ENCODE measurements at places on chromosomes 5 and 9. TPM values are rescaled to one million over a fixed set of nuclear protein-coding genes. Genes with fewer than 3 reads are reported as not detected.

- DNase-seq = no peak
Observed at GRCh38 chr5:13739479-13739878, 205.0 kb downstream of the DNAH5 start.

- no peak for DNase-seq
Observed at GRCh38 chr9:118577121-118577520, 792.1 kb downstream of the BRINP1 start.

GRCh38 chr5:140524003-140524402, 23.5 kb upstream of the EIF4EBP3 start:
- DNase-seq = no peak

- DNase-seq = no peak
Observed at GRCh38 chr9:121703014-121703734, 51.7 kb downstream of the DAB2IP start.

- DNase-seq = no peak
Observed at GRCh38 chr9:75462866-75463265, 374.6 kb downstream of the OSTF1 start.

GRCh38 chr9:137306850-137307254, 4.8 kb upstream of the NRARP start:
- no peak for DNase-seq

DNA sequence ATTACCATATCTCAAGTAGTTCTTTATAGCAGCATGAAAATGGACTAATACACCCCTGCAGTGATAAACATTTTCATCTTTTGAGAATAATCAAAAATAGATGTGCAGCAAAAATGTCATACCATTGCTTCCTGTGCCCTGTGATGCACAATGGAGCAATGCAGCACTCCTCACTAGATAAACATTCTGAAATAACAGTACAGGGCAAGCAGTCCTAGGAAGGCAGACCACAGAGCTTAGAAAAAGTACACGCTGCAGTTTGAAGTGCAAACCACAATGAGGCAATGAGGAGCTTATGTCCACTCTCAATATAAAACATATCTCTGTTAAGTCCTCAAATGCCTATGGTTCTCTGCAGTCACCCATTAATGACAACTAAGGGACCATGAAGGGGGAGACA, 367.6 kb downstream of the PDE4D start:
- DNase-seq = no peak

GRCh38 chr9:82031538-82032280, 43.1 kb downstream of the SPATA31D1 start:
- DNase-seq = no peak

- DNase-seq = no peak
Observed at GRCh38 chr9:8062459-8062858, 262.9 kb upstream of the DMAC1 start.

DNA sequence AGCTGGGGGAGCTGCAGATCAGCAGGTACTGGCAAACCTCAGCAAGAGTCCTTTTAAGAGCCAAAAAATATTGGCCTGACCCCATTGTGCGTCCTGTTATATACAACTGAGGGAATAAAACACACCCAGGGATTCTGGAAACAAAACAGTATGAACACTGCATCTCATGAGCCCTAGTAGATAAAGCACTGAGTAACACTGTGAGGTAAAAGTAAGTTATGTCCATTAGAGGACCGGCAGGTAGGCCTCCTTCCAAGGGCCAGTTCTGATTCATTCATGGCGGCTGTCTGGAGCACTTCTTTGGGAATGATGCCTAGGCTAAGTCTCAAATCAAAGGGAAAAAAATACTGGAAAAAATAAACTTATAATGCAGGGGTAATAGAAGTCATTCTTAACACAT, 64.9 kb downstream of the PDE4D start:
- DNase-seq = no peak

WDR41 gene
- 44.9 TPM for total RNA-seq

PROP1 gene
- not detected for total RNA-seq

ZNF618 gene
- 28.5 TPM for total RNA-seq
